ENCODE measurements at places on chromosomes 5 and 9.
A peak's percentile ranks its signal among the peaks of the same experiment; 100 is the strongest.

GRCh38 chr5:88108490-88109279 lies 160.0 kb downstream of the TMEM161B start:
- no peak for DNase-seq

GRCh38 chr5:64979531-64979930 lies 210.8 kb downstream of the CWC27 start:
- DNase-seq, result no peak

GRCh38 chr5:154446195-154447088 lies 645 bp downstream of the SAP30L start:
- DNase-seq, result peak; percentile 80

GRCh38 chr9:107819772-107820565 lies 330.4 kb upstream of the KLF4 start:
- DNase-seq, result no peak

- no peak for DNase-seq
Measured at GRCh38 chr9:136059321-136059791, 35.7 kb downstream of the NACC2 start.

Measured in type B pancreatic cell (in vitro differentiated cells).